Esophagus mucosa (tissue), 1 donor: ENCODE measurements at places on chromosomes 3 and 15. TPM values are rescaled to one million over a fixed set of nuclear protein-coding genes. Genes with fewer than 3 reads are reported as not detected.

DNA sequence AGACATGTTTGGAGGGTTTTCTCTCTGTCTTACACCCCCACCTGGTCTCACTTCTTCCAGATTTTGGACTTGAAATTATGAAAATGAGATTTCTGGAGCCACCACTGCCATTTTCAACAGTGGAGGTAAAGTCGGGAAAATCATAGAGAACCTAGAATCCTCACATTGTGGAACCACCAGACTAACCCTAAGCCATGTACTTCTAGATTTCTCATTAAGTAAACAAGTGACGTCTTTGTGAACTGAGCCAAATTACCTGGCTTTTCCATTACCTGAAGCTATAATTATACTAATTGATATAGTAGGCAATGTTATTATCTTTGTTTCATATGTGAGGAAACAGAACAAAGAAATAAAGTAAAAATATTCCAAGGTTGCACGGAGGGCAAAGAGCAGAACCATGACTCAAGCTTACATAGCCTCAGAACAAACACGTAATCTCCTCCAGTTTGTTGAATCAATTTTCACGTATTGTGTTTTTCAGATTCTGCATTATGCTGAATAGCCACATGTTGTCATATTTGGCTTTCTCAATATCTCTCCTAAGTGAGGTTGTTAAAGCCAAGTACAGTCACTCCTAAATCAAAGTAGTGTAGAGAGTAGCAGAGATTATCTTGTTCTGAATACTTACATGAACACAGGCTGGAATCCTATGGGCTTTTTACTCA lies 101.3 kb upstream of the CMC1 start:
- ATAC-seq = peak; percentile 43

DNA sequence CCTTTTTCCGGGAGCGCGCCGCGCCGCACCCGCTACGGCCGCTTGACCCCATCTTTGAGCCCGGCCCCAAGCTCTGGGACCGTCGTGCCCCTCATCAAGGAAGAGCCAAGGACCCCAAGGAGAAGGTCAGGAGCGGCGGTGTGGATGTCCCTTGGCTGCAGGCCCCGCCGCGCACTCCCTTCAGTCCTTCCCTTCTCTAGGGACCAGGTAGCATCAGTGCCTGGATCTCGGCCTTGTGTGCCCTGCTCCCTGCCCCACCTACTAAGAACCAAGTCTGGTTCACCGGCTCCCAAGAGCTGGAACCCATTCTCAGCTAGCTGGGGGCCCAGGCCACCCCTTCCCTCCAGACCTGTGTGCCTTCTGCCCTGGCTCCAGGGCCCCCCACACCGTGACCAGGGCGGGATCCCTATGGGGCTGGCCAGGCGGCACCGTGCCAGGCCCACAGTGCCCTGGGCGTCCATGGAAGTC lies 69.3 kb upstream of the CGNL1 start:
- peak; percentile 36 for ATAC-seq

DNA sequence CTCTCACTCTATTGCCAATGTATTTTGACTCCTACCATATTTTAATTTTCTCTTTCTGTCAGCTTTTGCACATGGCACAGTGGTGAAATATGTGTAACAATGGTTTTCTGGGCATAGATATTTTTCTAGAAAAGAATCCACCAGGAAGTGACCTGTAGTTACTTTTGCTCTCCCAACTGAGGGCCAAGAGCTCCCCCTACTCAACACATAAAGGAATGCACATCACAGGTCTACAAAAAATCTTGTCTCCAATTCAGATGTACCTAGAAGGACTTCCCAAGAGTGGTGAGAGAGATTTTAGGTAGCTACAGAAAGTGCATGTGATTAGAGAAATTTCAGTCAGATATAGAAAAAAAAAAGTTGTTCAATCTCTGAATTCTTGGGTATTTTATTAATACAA lies 15.6 kb downstream of the CPA3 start:
- no peak for ATAC-seq

DNA sequence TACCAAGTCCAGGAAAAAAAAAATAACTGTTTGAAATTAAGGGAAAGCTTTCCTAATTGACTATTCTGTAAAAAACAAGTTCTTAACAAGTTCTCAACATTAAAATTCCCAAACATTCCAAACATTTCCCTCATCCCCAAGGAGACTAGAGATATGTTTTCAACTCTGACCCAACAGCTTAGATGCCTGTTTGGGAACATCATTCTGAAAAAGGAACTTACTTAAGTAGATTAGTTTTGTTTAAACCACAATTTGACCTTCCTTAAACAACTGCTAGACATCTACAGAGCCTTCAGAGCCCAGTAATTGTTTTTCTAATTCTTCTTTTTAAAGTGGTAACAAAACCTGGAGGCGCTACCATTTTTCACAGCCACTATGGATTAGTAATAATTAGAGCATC lies 12.8 kb downstream of the UBR1 start:
- ATAC-seq = no peak

DNA sequence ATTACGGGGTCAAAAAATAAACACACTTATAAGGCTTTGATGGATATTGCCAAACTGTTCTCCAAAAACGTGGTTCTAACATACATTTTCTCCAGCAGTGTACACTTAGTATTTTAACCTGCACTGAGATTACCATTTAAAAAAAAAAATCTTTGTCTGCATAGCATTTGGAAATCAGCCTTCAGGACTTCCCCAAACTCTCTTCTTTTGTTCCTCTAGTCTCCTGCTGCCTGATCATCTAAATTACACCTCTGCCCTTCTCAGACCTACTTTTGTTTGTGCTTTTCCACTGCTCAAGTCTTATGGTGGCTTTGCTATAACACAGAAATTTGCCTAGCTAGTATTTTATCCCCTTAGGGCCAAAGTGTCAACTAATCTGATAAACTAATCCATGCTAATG lies 3.8 kb downstream of the NCEH1 start:
- no peak for ATAC-seq

DNA sequence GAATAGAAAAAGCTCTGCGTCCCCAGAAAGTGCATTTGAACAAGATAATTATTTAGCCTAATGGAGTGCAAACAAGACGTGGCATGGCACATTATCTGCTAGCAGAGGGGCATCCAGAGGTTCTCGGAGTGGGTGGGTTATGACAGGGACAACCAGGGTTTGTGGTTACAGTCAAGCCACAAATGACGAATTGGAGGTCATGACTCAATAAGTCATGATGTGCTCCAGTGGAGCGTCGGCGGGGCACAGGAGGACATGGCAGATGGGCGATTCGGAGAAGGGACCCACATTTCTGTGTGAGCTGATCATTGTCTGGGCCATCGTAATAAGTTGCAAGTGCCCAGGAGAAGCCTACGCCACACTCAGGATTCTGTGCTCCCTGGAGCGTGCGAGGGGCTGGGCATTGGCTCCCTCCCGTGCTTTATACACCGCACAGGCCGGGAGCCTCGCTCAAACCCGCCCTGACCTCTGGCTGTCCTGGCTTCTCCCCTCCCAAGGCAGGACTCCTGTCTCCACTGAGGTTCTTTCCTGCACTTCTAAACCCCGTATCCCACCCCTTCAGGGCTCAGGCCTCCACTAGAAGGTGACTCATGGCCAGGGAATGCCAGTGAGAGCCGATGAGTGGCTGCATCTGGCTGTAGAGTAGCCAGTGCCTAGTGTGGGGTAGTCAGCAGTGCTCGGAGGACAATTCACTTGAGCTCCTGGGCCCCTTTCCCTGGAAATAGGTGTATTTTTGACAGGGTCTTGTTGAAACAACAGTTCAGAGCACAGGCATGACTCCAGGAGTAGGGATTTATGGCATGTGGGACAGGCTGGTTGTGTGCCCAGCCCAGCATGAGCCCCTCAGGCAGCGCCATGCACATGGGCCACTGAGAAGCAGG lies 67.4 kb downstream of the GRIP2 start:
- ATAC-seq = no peak

DNA sequence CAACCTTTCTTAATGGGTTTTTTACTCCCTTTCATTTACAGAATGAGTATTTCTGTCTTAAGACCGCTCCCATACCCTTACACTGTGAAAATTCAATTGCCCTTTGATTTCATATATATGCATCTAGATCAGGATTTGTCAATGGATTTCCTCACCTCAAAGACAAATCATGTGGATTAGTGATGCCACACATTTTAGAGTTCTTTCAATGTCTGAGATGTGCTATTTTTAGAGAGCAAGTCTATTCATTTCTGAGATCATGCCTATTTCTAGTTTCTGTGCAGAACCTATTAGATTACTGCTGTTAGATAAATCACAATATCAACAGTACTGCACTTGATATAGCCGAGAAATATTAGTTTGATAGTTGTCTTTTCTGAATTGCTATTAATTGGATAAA lies 137.3 kb downstream of the GABRB3 start:
- no peak for ATAC-seq

DNA sequence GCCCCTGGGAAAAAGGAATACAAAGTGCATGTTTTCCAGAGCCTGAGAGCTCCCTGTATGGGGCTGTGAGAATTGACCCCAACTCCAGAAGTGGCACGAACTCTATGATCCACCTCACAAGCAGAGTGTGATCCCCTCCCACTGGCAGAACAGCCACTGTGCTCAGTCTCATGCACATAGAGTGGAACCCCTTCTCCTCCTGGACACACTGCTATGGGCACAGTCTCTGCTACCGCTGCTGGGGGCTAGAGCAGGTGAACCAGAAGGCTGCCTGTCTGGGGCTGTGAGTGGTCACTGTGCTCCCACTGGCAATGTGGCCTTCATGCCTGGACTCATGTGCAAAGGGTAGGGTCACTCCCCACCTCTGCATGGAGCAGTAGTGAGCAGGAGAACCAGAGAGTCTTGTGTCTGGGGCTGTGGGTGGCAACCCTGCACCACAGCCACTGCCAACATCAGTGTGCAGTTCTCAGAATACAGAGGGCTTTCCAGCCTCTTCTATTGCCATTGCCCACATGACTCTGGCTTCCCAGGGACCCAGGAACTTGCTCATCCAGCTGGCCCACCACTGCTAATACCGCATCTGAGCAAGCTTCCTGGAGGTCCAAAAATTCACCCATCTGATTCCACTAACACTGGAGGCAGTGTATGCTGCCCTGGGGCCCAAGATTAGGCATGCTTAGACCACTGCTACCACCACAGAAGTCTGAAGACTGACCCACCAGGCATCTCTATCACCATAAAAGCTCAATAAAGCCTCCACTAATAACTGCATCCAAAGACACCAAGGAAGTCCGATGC lies 343.7 kb upstream of the SOX14 start:
- no peak for ATAC-seq

DNA sequence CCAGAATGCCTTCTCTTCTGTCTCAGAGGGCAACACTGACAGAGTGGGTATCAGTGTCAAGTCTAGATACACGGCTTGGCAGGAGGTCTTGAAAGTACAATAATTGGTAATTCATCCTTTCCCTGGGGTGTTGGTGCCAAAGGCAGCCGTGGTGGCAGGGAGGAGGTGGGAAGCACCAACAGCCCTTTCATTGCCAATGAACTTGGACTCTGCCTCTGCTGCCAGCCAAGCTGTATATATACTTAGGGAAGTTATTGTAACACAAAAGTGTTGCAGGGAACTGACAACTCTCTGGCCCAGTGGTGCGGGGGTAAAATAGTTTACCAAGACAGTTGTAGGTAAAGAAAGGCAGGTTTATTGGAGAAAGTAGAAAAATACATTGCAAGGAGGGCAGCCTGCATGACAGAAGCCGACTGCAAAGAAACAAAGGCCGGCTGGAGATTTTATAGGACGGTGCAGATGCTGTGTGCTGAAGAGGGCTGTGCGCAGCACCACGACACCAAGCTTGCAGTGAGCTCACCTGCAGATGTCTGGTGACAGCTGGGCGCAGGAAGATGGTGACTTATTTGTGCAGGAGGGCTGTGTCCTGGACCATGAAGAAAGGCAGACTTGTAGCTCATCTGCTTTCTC lies 4.0 kb upstream of the FAM3D start:
- ATAC-seq = no peak

- no peak for ATAC-seq
Observed at GRCh38 chr15:31219221-31219620, 107.4 kb upstream of the KLF13 start.

GRCh38 chr15:72269739-72270138 lies 2.6 kb downstream of the PARP6 start:
- ATAC-seq = no peak

GRCh38 chr3:169965562-169966427 lies 812 bp upstream of the SEC62 start:
- ATAC-seq = peak; percentile 16

GRCh38 chr3:106124818-106125217 lies 256.0 kb upstream of the CBLB start:
- no peak for ATAC-seq

DNA sequence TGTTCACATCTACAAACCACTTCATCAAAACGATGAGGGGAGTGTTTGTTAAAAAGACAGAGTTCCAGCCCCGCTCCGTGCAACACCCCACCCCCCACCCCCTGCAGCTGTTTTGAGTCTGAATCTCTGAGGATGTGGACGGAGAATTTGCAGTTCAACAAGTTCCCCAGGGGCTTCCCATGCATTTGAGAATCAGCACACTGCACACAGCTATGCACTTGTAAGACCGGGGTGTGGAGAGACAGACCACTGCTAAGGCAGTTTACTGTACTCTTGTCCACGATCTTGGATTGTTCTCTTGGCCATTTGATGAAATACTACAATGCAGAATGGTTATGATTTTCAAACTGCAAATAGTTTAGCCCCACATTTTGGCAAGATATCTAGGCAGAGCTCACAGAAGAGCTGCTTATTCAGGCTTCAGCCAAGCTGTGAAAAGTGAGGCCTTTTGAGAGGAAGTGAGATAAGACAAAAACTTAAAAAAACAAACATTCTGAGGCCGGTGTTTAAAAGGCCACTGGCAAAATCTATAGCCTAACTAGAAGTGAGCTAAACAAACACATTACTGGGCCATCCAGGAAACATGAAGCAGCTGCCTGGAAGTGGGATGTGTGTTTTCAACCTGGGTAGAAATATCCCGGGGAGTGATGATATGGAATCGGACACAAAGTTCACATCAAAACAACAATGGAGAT lies 308.2 kb upstream of the ADAMTS9 start:
- no peak for ATAC-seq

DNA sequence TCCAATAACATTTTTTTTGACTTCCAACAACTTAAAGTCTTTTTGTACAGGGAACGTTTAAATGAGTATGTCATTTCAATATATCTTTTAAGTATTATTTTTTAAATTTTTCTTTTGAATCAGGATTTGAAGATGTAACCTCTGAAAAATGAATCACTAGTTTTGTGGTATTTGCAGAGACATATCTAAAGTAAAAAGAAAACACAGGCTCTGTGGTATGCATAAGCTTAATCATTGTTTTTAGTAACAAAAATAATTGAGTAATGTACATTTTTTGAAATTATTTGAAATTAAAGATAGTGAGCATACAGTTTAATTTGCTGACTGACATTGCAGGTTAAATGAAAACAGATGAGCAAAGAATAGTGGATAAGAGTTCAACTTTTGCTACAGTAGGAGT lies 531.3 kb downstream of the ROBO1 start:
- ATAC-seq = no peak

The MKRN2OS gene
- 6.3 TPM for total RNA-seq

The INSYN1 gene
- 5.1 TPM for total RNA-seq
